ENCODE measurements at places on chromosomes 4 and X.

- DNase-seq: no peak
These were observed 474.0 kb upstream of the NDST3 start for GRCh38 chr4:117560329-117560728.

GRCh38 chr4:169649545-169650226 is 29.3 kb downstream of the CLCN3 start:
- no peak for DNase-seq

DNA sequence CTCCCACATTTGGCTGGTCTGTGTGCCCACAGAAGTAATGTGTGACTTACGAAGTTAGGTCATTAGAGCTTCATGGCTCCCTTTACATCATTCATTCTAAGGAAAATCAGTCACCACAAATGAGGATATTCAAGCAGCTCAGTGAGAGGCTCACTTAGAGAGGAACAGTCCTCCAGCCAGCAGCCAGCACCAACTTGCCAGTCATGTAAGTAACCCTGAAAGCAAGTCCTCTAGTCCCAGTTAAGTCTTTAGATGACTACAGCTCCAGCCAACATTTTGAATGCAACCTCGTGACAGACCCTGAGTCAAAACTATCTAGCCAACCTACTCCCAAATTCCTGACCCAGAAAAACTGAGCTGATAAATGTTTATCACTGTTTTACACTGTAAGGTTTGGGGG is 71.3 kb downstream of the LRBA start:
- no peak for DNase-seq

- no peak for DNase-seq
These were observed 491.2 kb upstream of the LCORL start for GRCh38 chr4:18512718-18513117.

DNA sequence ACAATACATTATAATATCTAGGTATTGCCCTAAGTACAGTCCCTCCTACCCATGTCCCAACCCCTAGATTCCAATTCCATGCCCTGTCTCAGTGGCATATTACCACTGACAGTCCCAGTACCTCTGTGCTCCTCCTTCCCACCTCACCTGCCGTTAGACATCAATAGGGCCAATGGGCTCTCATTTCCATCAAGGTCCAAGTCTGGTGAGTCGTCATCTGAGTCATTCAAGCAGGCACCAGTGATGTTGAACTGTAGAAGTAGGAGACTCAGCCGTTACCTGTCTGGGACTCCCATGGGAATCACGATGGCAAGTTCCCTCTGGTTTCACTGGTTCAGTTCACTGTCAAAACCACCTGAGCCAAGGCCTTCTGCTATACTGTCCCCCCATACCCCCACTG is 51.7 kb downstream of the PHF8 start:
- DNase-seq: no peak

DNA sequence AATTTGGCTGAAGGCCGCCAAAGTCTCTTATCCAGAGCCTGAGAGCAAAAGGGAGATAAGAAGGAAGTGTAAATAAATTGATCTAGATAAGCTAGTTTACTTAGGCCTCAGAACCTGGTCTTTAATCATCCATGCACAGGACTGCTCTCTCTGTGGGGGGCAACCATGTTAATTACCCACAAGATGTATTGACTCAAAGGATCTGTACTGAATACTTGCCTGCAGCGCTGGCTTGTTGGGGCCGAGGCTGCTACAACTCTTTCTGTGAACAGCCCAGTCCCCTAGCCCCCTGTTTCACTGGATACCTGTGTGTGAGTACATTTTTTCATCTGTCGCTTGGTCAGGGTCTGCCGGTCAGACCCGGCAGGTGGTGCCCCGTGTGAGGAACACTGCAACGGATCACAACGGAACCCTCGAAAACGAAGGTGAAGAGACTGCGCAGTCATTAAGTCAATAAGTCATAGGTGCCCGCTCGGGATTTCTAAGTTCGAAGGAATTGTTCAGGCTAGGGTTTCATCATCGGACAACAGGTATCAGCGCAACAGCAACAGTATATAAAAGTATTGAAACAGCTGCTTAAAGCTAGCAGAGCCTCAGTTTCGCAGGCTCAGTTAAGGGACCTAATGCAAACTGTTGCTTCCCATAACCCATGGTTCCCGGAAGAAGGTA is 8.3 kb downstream of the MAGEA11 start:
- no peak for DNase-seq

DNA sequence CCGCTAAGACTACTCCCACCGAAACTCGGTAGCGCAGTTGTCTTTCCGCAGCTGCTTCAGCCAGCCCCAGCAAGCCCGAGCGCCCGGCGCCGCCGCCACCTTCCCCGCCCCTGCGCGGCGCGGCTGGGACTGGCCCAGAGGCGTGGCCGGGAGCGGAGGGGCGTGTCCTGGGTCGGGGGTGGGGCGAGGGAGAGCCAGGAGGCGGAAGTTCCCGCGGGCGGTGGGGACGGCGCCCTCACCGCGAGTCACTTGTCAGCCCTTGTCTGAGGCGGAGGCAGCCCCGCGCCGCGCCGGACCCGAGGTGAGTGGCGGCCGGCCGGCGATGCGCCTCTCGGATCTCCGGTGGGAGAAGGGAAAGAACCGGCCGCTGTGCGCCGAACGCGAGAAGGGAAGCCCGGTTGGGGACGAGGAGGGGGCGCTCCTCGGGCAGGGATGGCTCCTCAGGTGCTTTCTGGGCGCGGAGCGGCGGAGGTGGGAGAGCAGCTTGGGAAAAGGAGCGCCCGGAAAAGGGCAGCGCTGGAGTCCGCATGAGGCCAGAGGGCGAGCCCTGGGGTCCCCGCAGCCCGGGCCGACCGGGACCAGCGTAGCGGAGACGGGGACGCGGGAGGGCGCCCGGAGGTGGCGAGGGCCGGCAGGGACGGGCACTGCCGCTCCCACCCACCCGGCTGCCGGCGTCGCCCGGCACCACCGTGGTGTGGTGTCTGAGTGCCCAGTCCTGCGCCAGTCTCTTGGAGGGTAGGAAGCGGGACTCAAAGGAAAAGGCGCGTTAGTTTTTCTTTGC is at the start of gene PDLIM5:
Gene PDLIM5, plus strand, starts transcription at position 248 of the 781 bp plus-strand sequence. CDS start 3,347 bp downstream, outside the sequence.
- DNase-seq: peak; percentile 96

GRCh38 chr4:185082561-185082960 is 60.5 kb upstream of the SLC25A4 start:
- DNase-seq: no peak

DNA sequence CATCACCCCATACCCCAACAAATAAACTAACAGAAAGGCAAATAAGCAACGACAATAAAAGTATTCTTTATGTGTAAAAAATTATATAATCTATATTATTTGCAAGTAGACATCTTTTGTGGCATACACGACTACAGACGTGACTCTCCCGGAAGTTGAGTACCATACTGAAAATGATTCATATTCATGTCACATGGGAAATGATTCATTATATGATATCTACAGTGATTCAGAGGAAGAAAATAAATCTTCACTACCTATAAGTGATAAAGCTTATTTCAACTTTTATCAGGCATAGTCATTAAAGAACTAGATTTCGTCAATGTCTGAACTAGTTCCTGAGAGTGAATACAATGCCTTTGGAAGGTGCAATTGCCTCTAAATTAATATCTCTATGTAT is 4.6 kb upstream of the ANTXR2 start:
- DNase-seq: no peak

DNA sequence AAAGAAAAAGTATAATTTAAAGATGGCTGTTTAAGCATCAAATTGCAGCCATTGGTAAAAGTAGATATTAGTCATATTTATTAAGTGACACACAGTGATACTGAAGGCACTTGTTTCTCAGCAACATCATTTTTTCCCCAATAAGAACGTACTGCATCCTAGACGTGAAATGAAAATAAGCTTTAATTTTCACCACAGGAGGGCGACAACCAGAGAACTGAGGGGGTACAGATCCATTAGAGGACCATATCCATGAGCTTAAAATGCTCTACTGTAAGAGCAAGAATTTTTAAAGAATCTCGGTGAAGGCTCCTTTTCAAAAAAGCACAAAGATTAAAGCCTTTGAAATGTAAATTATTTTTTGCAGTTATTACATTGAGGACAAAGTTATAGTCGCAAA is 33.4 kb downstream of the FRG1 start:
- no peak for DNase-seq

- no peak for DNase-seq
These were observed 17.2 kb downstream of the SMIM31 start for GRCh38 chr4:164771088-164771487.

GRCh38 chrX:53990171-53990570 is 54.1 kb downstream of the PHF8 start:
- DNase-seq: no peak

DNA sequence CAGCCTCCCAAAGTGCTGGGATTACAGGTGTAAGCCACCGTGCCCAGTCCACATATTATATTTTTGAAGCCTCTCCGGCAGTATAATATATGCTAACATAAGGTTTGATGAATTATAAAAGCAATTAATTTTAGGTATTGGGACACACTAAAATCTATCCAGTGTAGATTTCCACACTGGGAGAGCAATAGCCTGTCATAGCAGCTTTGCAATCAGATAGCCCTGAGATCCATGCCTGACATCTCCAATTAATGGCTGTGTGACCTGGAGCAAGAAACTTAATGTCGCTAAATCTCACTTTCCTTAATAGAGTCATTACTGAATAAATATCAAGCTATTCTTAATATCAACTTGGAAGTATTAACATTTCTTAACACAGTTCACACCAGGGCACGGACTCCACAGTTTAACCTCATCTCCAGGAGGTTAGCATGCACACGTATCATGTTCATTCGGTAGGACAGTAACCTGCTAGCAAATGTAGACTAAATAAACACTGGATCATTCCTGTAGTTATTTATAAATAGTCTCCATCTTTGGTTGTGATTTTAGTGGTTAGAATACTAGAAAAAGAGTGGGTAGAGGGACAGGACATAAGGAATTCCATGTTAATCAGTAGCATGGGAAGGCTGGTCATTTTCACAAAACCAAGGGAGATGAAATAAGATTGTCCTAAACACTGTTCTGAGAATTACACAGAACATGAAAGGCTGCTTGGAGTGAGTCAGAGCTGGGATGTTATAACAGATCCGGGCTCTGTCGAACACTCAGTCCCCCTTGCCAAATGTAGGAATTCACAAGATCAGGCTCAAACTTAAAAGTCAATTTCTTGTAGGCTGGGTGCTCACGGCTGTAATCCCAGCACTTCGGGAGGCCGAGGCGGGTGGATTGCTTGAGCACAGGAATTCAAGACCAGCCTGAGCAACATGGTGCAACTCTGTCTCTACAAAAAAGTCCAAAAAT is 254.7 kb downstream of the PALLD start:
- no peak for DNase-seq

- DNase-seq: no peak
These were observed 178.0 kb upstream of the EMCN start for GRCh38 chr4:100695871-100696270.

- no peak for DNase-seq
These were observed 246.8 kb downstream of the TRAM1L1 start for GRCh38 chr4:116838609-116839008.

GRCh38 chr4:146959692-146960091 is 14.0 kb upstream of the TTC29 start:
- DNase-seq: no peak

DNA sequence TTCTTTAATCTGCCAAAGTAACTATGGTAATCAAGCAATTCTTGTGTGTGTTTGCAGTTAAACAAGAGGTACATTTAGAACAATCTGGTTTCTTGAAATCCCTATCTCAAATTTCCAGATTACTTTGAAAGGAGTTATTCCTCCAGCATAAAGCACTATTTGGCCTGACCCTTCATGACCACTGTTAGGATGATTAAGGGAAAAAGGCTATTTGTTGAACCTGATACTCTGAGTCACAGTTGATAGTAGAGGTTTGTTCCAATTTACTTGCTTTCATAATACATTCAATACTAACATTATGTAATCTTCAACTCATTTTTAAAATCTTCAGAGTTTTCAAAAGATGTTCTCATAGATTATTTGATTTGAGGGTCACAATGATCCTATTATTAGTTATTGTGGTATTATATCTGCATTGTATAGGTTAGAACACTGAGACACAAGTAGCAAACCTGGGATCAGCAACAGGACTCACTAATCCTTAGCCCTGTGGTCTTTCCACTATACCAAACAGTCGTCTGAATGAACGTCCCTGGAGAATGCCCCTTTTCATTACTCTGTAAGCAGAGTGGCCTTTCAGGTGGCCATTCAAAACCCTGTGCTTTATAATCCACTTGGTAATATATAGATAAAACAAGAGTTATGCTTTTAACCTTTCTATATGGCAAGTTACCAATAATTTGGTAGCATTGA is 8.1 kb upstream of the NDST4 start:
- DNase-seq: no peak

GRCh38 chr4:10179957-10180602 is 63.5 kb upstream of the WDR1 start:
- DNase-seq: no peak

DNA sequence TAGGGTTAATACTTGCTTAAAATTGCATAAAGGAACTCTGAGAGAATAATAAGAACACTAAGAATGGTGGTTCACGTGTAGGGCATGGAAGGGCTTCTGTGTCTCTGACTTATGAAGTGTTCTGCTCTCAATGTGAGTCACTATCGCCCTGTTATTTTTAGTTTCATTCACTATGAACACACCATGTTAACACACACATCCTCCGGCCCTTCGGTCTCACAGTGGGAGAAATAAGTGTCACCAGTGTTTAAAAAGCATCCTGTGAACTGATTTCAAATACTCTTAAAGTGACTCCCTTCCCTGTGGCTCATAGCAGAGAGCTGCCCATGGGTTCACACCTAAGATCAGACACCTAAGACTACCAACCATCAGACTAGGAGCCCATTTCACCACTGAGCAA is 33.8 kb upstream of the FGFBP2 start:
- no peak for DNase-seq

GRCh38 chrX:19823031-19823430 is 64.4 kb downstream of the SH3KBP1 start:
- no peak for DNase-seq

GRCh38 chr4:10721616-10722015 is 37.0 kb upstream of the CLNK start:
- DNase-seq: no peak

DNA sequence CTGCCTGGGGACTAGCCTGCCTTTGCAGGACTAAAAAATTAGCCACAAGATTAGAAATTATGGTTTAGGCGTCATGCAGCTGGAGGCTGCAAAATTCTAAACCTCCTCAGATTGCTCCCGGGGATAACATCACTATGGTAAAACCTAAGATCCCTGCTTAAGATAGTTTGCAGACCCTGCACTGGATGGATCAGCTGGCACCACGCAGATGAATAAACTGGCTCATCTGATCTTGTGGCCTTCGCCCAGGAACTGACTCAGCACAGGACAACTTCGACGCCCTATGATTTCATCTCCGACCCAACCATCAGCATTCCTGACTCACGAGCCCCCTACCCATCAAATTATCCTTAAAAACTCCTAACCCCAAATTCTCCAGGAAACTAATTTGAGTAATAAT is 482.4 kb downstream of the SPRY1 start:
- DNase-seq: no peak
